B cell (primary cell): ENCODE measurements at places on chromosomes 16 and 17. TPM values are rescaled to one million over a fixed set of nuclear protein-coding genes. Genes with fewer than 3 reads are reported as not detected.

DNA sequence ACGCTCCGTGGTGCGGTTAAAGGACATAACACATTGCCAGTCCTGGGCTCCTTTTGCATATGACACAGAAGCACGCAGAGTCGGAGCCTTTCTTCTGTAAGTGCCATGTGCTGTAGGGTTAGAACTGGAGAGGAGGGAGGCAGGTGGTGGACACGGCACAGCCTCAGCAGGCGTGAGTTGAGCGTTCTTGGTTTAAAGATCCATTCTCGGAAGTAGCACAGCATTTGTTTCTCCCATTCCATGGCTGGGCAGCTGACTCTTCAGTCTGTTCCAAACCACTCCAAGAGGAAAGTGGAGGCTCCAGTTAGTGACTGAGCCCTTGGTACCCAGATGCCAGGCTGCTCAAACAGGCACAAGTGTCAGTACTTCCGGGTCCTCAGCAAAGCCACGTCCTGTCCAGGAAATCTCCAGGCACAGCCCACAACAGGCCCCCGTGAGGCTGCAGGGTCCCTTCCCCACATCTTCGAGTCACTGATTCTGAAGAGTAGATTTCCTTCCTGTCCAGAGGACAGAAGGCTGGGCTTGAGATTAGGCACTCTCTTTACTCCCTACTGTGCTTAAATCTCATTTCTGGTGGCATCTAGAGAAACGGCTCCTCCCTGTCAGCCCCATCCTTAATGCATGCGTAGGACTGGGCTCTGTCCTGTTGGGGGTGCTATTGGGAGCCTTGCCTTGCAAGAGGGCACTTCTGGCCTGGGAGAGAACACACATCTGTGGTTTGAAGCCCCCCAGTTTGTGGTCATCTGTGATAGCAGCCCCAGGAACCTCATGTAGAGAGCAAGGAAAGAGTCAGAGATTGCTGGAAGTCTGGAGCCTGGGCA is 39.6 kb upstream of the NAT9 start:
- H3K4me1 ChIP-seq: no peaks in the 10 kb centered on the region
- H3K4me3 ChIP-seq: no peak overlapping the region
- H3K27me3 ChIP-seq: no peaks in the 10 kb centered on the region
- H3K36me3 ChIP-seq: no peaks in the 10 kb centered on the region
- H3K27ac ChIP-seq: no peak overlapping the region

- H3K27me3 ChIP-seq: no peaks in the 10 kb centered on the region
- no peak overlapping the region for H3K4me3 ChIP-seq
- no peaks in the 10 kb centered on the region for H3K36me3 ChIP-seq
- no peak overlapping the region for H3K27ac ChIP-seq
- no peak for DNase-seq
Measured at GRCh38 chr17:72349011-72349410, 228.2 kb downstream of the SOX9 start.

DNA sequence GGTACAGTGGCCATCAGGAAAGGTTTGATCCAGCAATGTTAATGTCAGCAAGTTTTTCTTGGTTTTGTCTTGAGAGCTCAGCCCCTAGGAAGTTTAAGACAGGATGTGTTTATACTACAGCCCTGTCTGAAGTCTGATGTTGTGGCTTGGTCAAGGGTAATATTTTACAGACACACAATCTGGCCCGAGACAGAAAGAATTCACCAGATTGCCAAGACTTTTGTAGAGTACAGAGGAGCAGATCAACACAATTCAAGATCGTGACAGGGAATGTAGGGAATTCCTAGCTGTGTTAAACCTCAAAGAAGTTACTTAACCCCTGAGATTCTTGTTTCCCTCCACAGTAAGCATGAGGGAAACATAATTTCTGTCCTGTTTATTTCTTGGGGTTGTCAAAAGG is 63.1 kb downstream of the SHISA9 start:
- no peak overlapping the region for H3K4me3 ChIP-seq
- no peak for DNase-seq
- no peak overlapping the region for H3K27ac ChIP-seq
- no peaks in the 10 kb centered on the region for H3K36me3 ChIP-seq

DNA sequence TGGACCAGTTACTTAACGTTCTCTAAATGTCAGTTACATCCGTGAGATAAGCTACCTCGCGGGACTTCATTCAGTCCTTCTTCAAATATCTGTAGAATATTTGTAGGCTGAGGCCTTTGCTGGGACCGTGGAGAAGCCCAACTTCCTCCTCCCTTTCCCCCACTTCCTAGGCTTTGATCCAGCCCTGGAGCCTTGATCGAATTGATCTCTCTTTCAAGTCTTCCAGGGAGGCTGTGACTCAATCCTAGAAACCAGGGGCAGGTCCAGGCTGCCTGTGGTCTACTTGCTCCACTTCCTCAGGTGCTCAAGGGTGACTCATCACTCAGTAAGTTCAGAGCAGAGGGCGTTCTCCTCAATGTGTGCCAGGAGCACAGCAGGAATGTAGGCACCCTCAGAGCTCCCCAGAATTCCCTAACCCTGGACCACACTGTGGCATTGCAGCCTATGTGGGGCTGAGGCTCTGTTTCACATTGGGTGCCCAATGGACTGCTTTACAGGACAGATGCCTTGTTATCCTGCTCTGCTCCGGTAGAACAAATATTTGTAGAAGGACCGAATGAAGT is 11.2 kb upstream of the CEP20 start:
- H3K4me3 ChIP-seq: no peak overlapping the region
- no peaks in the 10 kb centered on the region for H3K36me3 ChIP-seq
- no peaks in the 10 kb centered on the region for H3K27me3 ChIP-seq
- DNase-seq: no peak
- no peak overlapping the region for H3K27ac ChIP-seq
- peaks cover 5% of the 10 kb centered on the region for H3K4me1 ChIP-seq

DNA sequence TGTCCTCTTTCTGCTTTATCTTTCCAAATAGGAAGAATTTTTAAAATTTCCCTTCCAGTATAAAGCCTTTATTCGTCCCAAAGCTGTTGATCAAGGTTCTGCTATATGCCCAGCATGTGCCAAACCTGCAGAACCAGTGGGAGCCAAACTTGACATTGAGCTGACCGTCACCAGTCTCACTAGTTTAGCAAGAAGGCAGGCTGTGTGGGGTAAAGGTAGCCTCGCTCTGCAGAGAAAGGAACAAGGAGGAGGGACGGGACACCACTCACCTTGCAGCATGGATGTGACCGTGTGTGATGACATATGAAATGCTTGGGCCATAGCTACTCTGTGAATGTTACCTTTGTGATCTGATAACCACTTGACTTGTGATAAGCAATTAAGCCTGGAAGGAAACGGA is 392.2 kb downstream of the CPPED1 start:
- H3K36me3 ChIP-seq: peaks cover 52% of the 10 kb centered on the region
- DNase-seq: no peak
- H3K27ac ChIP-seq: no peak overlapping the region
- no peaks in the 10 kb centered on the region for H3K27me3 ChIP-seq

GRCh38 chr17:66491213-66491612 is 188.8 kb downstream of the PRKCA start:
- no peak for DNase-seq
- no peaks in the 10 kb centered on the region for H3K27me3 ChIP-seq
- no peak overlapping the region for H3K4me3 ChIP-seq
- no peaks in the 10 kb centered on the region for H3K36me3 ChIP-seq
- no peak overlapping the region for H3K27ac ChIP-seq

- DNase-seq: no peak
Measured at GRCh38 chr17:20733923-20734322, 154.4 kb downstream of the CDRT15L2 start.

DNA sequence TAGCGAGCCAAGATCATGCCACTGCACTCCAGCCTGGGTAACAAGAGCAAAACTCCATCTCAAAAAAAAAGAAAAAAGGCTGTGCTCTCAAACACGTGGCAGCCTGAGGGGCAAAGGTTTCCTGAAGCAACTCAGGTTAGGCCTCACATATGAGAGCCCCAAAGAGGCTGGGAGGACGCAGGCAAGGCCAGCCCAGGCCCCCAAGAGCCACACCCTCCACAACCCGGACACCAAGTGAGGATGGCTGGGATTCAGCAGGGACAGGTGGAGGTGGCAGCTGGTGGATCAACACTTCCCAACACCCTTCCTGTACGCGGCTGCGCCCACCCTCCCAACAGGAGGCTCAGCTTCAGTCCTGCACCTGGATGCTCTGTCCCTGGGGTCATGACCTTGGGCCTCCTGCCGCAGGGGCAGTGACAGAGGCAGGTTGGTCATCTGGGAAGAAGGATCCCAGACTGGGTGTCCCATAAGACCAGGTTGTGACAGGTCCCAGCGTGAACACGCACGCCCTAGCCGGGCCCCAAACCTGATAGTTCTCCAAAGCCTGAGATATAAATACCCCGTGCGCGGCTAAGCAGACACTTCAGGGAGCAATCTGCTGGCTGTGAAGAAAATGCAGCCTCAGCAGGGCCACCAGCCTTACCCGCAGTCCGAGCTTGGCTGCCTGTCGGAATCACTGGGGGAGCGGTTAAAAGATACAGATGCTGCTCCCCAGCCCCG is 78.1 kb downstream of the TIMM22 start:
- H3K27ac ChIP-seq: no peak overlapping the region
- H3K4me3 ChIP-seq: no peak overlapping the region
- peaks cover 38% of the 10 kb centered on the region for H3K36me3 ChIP-seq
- H3K4me1 ChIP-seq: no peaks in the 10 kb centered on the region
- no peak for DNase-seq

CORO6 gene
- 4.0 TPM in 2 replicates for total RNA-seq

DNA sequence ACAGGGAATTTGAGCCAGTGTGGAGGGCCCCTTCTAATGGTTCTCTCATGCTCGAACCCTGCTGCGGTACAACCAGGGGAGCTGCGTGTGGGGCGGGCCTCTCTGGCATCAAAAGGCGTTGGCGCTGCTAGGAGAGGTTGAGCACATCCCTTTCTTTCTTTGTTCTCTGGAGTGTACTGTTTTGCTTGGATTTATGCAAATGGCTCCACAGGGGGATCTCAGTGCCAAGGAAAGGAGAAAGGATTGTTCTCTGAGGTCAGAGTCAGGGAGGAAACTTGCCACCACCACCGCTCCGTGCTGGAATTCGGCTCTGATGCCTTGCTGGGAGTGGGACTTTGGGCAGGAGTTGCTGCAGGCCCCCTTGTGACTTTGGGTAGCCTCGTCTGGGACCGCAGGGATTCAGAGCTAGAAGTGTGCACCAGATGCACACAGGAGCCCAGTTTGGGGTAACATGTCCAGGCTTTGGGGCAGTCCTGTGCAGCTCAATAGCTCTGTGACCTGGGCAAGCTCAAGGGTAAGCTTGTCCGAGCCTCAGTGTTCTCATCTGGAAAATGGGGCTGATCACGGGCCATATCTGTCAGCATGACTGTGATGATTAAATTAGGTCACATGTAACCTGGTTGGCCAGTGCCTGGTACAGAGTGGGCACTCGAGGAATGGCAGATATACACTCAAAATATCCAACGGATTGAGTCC is 353.0 kb upstream of the EEF2KMT start:
- DNase-seq: no peak
- no peaks in the 10 kb centered on the region for H3K36me3 ChIP-seq
- H3K4me1 ChIP-seq: no peaks in the 10 kb centered on the region
- H3K27me3 ChIP-seq: no peaks in the 10 kb centered on the region
- H3K4me3 ChIP-seq: no peak overlapping the region

EMP2 gene
- not detected in 2 replicates for total RNA-seq

PHB1 gene
- total RNA-seq: 72.3 and 73.6 TPM in 2 replicates

- no peak overlapping the region for H3K27ac ChIP-seq
- no peak for DNase-seq
- H3K4me3 ChIP-seq: no peak overlapping the region
- no peaks in the 10 kb centered on the region for H3K4me1 ChIP-seq
- no peaks in the 10 kb centered on the region for H3K36me3 ChIP-seq
- no peaks in the 10 kb centered on the region for H3K27me3 ChIP-seq
Measured at GRCh38 chr17:43652124-43652480, 9.6 kb downstream of the MEOX1 start.

- no peak overlapping the region for H3K27ac ChIP-seq
- DNase-seq: no peak
- H3K4me3 ChIP-seq: no peak overlapping the region
- H3K36me3 ChIP-seq: no peaks in the 10 kb centered on the region
Measured at GRCh38 chr17:11278186-11278991, 37.4 kb downstream of the SHISA6 start.

C17orf78 gene
- not detected in 2 replicates for total RNA-seq

CMTR2 gene
- 41.3 and 46.1 TPM in 2 replicates for total RNA-seq

- no peak overlapping the region for H3K4me3 ChIP-seq
- no peaks in the 10 kb centered on the region for H3K36me3 ChIP-seq
- H3K4me1 ChIP-seq: no peaks in the 10 kb centered on the region
Measured at GRCh38 chr16:61923629-61924028, 112.6 kb downstream of the CDH8 start.

KLHL10 gene
- 0.12 and 0.15 TPM in 2 replicates for total RNA-seq

DNA sequence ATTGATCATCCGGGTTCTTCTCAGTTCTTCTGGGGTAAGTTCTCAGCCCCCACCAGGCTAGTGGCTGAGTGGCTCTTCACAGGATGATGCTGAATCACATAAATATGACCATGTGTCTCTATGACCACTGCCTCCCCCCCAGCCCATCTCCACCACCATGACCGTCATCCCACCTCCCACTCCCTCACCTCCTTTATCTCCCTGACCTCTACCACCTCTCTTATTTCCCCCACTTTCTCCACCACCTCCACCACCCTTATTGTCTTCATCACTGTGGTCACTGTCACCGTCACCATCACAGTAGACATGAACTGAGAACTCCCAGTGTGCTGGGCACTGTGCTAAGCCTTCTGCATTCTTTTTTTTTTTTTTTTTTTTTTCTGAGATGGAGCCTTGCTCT is 32.5 kb downstream of the RGS9 start:
- DNase-seq: no peak
- no peak overlapping the region for H3K27ac ChIP-seq
- H3K4me3 ChIP-seq: no peak overlapping the region

- H3K27me3 ChIP-seq: no peaks in the 10 kb centered on the region
- H3K27ac ChIP-seq: no peak overlapping the region
- no peaks in the 10 kb centered on the region for H3K4me1 ChIP-seq
- H3K4me3 ChIP-seq: no peak overlapping the region
- peaks cover 16% of the 10 kb centered on the region for H3K36me3 ChIP-seq
Measured at GRCh38 chr17:51200295-51200694, 34.1 kb downstream of the NME2 start.

DNA sequence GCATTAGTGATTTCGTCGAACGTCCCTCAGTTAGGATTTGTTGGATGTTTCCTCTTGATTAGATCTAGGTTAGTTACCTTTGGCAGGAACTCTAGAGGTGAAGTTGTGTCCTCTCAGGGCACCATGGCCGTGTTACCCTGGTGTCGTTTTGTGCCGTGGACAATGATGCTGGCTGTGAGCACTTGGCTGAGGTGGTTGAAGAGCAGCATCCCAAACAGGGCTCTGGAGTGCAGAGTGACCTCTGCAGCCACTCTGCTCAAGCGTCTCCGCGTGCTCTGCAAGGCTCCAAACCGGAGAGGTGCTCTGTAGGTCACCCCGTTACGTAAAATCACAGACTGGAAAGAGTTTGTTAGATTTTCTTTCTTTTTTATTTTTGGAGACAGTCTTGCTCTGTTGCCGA is 33.0 kb downstream of the FOXK2 start:
- no peak overlapping the region for H3K4me3 ChIP-seq
- H3K27ac ChIP-seq: no peak overlapping the region
- peaks cover 15% of the 10 kb centered on the region for H3K4me1 ChIP-seq
- no peak for DNase-seq
- H3K36me3 ChIP-seq: no peaks in the 10 kb centered on the region
- H3K27me3 ChIP-seq: no peaks in the 10 kb centered on the region

CHST4 gene
- not detected in 2 replicates for total RNA-seq

- H3K4me3 ChIP-seq: no peak overlapping the region
- H3K36me3 ChIP-seq: peaks cover 4% of the 10 kb centered on the region
- H3K27ac ChIP-seq: peak overlapping the region; percentile 98
- no peaks in the 10 kb centered on the region for H3K27me3 ChIP-seq
- DNase-seq: no peak
- peaks cover 70% of the 10 kb centered on the region for H3K4me1 ChIP-seq
Measured at GRCh38 chr17:40548491-40548981, 16.7 kb downstream of the CCR7 start.

DPEP3 gene
- 2.0 and 2.6 TPM in 2 replicates for total RNA-seq
